Stomach (tissue), 19 donors: ENCODE measurements at places on chromosomes 6 and 20. TPM values are rescaled to one million over a fixed set of nuclear protein-coding genes. Genes with fewer than 3 reads are reported as not detected.
A peak's percentile ranks its signal among the peaks of the same experiment; 100 is the strongest.

DNA sequence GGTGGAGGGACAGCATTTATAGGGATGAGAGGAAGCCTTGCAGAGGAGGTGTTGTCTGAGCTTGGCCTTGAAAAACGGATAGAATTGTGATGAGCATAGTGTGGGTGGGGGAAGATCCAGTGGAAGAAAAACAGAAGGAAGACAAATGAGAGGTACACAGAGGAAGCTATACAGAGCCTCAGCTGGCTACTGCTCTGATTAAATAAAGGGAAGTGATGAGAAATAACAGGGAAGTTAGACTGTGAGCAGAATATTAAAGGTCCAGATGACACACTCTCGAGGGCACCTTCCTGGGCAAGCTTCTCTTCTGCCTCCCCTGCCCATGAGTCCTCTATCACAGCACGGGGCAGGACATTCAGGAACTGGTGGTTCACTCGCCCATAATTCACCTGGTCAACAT is 182.3 kb downstream of the KIF16B start:
- DNase-seq, result no peak

DNA sequence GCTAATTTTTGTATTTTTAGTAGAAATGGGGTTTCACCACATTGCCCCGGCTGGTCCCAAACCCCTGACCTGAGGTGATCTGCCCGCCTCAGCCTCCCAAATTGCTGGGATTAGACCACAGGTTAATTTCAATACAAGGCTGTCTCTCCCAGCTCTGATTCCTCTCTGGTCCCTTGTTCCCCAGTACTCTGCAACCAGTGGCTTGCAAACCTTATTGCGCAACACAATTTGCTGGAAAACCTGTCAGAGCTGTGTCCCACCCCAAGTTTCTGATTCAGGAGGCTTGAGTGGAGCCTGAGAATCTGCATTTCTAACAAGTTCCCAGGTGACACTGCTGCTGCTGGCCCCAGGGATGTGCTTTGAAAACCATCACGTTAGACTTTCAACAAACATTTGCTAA is 96.2 kb upstream of the SRSF6 start:
- no peak for DNase-seq

DNA sequence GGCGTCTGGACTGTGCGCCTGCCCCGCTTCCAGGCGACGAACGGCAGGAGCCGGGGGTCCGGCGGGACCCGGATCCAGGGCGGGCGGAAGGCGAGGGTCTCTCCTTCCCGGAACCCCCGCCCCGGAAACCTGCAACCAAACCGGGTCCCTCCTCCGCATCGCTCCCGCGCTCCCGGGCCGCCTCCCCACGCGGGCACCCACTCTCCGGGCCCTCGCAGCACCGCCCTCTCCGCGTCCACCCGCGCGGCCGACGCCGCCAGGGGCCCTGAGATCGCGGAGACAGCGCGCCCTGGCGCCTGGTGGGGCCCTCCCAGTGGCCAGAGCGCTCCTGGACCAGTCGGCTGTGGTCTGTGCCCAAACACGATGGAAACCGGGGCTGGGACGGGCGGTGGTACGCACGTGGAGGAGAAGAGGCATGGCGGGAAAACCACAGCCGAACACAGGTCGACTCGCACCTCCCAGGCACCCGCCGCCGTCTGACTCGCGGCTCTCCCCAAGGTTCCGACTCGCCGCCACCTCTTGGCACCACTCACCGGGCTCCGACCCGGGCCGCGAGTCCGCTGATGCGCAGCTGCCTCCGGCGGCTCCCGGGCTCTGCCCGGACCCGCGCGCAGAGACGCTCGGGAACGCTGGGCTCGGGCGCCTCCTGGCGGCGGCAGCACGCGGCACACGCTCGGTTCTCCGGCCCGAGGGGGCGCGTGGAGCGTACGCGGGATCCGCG is 7.9 kb downstream of the NKX2-2 start:
- DNase-seq, result peak; percentile 81

- DNase-seq, result no peak
These were observed 24.7 kb upstream of the SRPK1 start for GRCh38 chr6:35945650-35946025.

Gene TP53RK
- total RNA-seq, result 19.3 TPM

- DNase-seq, result no peak
These were observed 175.6 kb downstream of the RNF144B start for GRCh38 chr6:18562726-18563125.

Gene SH3BGRL2
- total RNA-seq, result 68.5 TPM
